ENCODE measurements at places on chromosomes 11 and 22.

DNA sequence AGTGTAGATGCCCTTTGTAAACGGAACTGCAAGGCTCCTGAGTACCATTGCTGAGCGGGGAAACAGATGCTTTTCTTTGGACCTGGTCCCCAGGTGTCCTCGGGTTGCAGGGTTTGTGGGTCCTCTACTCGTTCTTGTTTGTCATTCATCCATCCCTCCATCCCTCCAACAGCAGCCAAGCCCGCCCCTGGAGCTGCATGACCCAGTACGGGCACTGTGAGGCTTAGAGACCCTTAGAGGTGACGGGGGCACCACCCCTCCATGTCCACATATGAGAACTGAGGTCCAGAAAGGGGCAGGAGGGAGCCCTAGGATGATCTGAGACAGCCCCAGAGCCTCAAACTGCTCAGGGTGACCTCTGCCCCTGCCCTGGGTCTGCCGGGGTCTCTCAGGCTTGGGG is 45.4 kb downstream of the WNT11 start:
- DNase-seq: no peak

DNA sequence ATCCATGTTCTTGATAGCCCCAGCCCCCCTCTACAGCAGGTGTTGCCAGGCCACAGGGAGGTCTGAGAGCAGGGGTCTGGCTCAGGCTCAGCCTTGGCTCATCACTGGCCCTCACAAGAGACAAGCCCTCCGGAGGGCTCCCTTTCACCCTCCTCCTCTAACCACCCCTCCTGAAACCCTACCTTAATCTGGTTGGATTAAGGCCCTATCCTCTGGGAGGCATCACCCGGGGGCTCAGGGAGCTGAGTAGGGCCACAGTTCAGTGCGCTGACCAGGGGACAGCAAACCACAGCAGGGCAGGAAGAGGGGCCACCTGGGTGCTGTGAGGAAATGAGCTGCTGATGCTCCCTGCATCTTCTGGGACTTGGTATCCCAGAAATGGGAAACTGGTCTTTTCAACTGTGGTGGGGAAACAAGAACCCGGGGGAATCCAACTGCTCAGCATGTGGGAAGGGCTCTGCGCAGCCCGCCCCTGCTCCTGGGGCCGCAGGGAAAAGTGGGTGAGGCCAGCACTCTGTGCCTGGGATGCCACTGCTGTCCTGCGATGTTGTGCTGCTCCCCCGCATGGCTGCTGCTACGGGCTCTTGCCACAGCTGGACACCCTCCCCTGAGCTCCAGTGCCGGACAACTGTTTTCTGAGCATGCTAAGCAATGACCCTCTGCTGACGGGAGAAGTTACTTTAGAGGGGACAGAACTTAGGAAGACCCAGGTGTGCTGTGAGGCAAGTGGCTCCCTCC is 17.5 kb downstream of the ADORA2A start:
- no peak for DNase-seq

GRCh38 chr11:101390539-101390938 is 193.3 kb downstream of the TRPC6 start:
- DNase-seq: no peak

DNA sequence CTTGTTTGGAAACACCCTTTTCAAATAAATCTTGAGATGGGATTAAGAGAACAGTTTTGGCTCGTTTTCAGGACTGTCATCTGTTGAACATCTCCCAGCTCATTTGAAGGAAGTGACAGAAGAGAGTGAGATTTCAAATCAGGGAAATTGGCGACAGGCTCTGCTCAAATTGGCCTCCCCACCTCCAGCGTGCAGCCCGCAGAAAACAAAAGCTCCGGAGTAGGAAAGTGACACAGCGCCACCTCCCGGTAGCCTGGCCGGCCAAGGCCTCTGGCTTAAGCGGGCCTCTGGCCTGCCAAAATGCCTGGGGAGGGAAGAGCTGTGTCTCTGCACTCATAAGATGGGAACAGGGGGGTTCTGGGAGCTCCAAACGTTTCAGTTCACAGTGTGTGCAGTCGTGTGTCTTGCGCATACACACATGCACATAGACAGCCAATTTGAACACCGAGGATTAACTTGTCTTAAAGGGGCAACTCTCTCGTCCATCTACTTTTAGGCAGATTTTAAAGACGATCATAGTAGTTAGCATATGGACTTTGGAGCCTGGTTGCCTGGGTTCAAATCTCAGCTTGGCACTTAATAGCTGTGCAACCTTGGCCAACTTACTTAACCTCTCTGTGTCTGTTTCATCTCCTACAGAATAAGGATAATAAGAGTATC is 132.7 kb upstream of the RCN1 start:
- DNase-seq: peak; percentile 39

DNA sequence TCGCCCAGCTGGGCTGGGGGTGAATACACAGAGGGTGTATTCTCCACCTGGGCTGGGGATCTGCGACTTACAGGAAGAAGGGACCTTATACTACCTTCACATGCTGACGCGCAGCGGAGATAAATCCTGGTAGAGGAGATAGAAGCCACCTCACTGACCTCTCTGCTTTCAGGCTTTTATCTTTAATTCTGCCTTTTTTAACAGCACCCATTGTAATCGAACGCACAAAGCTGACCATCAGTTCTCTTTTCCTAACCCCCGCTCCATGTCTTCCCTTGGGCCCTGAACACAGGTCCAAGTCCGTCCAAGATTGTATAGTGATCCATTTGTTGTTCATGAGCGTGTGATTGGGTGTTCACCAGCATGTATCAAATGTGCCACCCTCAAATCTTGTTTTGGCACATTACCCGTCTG is 664 bp upstream of the LAMTOR1 start:
- DNase-seq: no peak

GRCh38 chr11:70432065-70432464 is 33.7 kb downstream of the CTTN start:
- DNase-seq: no peak

DNA sequence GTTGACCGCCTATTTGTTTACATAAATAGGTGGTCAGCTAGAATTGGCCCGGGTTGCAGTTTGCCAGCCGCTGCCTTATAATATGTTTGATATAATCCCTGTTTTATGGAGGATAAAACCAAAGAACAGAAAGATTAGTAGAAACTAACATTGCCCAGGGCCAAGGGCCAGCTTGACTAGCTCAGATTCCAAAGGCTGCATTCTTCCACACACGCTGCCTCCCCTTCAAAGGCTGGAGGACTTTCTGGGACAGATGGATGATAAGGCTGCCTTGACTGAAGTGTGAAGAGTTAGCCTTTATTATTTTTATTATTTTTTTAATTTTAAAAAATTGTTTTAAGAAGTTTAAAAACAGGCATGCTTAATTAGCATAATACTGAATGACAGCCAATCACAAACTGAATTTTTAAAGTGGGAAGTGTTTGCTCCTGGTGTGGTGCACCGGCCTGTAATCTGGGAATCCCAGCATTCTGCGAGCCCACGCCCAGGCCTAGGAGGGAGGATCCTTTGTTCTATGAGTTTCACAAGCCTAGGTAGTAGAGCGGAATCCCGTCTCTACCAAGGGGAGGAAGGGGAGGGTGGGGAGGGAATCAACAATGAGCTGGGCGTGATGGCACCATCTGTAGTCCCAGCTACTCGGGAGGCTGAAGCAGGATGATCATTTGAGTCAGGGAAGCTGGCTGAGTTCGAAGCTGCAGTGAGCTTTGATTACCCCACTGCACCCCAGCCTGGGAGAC is 114.9 kb downstream of the NAV2 start:
- no peak for DNase-seq

DNA sequence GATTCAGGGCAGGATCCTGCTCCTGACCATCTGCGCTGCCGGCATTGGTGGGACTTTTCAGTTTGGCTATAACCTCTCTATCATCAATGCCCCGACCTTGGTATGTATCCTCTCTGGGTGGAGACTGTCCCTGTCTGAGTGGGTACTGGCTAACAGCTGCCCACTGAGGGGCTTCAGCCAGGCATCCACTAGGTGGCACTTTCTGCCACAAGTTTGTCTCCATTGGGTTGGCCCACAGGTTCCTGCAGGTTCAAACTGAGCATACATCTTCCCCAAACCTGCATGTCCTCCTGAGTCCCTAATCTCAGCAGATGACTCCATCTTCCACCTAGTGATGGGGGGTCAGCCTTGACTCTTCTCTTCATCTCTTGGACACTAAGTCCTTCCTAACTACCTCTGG is 4.4 kb downstream of the SLC2A11 start:
- no peak for DNase-seq

GRCh38 chr11:14248580-14248981 is 110.4 kb downstream of the RRAS2 start:
- no peak for DNase-seq

DNA sequence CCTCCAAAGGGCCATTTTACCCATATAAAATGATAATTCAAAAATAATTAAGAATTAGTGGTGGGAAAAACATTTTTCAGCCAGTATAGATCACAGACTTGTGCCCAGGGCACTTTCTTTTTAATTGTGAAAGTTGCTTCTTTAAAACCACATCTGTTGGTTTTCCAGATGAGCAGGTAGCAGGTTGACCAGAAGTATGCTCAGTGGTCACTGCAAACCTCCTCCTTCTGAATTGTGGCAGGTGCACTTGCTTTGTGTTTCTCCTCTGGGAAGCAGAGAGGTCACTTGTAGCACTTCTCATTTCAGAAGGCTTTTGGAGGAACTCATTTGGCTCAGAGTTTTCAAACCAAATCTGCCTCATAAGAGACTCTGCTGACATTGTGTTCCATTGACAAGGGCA is 24.6 kb upstream of the CWF19L2 start:
- DNase-seq: no peak

DNA sequence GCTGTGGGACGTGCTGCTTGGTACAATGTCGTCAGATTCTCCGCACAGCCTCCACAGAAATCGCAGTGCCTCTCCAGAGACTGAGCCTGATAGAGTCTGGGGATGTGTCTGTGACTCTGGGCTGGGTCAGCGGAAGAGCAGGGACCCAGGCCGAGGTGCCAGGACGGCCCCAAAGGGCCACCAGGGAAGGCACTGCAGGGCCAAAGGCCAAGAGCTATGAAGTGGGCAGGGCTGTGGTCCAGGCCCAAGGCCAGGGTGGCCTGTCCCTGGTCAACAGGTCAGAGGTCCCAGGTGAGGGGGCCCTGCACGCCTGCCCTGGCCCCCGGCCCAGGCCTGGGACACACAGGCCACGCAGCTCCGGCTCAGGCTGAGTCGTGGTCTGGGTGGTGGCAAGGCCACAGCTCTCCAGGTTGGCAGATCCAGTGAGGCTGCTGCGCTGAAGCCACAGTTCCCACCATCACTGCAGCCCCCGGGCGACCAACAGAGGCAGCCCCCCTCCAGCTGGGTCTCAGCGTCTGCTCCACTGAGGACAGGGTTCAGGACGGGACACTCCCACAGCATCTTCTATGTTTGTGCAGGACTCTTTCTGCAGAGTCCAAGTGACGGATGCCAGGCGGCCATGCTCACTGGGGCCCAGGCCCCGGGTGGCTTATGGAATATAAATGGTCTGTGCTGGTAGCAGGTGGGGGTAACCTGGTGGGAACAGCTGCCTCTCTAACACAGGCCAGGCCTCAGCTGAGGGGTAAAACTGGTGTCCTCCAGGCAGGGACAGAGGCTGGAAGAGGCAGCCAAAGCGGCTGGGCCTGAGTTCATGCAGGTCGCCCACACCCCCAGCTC is 4.8 kb upstream of the PIM3 start:
- DNase-seq: no peak

GRCh38 chr11:67612751-67613150 is 6.0 kb downstream of the NDUFV1 start:
- no peak for DNase-seq

Data from stimulated activated CD4-positive, alpha-beta T cell treated with anti-CD3 and anti-CD28 coated beads, Interleukin-1b, Interleukin-23, amount 100 ng/mL, for 24 hours (primary cell).